Astrocyte of the cerebellum (primary cell): ENCODE measurements at places on chromosomes 6 and 20.

DNA sequence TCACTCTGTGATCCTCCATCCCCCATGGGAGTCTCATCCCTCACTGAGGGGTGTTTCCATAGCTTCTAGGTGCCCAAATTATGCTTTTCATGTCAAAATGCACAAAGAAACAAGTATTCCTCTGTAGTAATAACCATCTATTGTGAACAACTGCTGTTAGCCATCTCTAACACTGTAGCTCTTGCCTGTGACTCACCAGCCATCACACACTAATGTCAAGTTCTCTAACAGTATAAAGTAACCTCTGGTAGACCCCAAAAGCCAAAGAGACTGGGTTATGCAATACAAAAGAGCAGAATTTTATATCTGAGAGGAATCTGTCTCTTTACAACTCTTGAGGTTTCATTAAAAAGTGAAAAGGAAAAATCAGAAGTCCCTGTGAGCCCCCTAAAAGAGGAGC is 25.4 kb upstream of the IYD start:
- DNase-seq = no peak

DNA sequence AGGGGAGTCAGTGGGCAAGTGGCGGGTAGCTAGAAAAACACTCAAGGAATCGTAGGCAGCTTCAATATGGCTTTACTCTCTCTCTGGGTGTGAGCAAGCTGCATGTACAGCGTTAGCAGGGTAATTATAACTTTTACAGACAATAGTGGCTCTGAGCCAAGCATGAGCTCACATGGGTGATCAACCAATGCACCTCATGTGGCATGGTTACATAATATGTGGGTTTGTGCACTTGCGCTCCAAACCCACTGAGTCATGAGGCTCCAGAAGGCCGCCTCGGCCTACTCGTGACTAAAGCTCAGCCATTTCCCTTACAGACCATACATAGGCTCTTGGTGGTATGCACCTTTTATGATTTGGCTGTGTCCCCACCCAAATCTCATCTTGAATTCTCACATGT is 78.4 kb upstream of the FBXL4 start:
- no peak for DNase-seq

GRCh38 chr20:50690650-50691572 is at the start of gene RIPOR3:
TSS of gene RIPOR3 (minus strand) at chr20:50691542. CDS start at chr20:50691128, 414 bp downstream.
- no peak for DNase-seq

- DNase-seq = no peak
Measured at GRCh38 chr6:168269455-168270243, 49.9 kb downstream of the DACT2 start.

DNA sequence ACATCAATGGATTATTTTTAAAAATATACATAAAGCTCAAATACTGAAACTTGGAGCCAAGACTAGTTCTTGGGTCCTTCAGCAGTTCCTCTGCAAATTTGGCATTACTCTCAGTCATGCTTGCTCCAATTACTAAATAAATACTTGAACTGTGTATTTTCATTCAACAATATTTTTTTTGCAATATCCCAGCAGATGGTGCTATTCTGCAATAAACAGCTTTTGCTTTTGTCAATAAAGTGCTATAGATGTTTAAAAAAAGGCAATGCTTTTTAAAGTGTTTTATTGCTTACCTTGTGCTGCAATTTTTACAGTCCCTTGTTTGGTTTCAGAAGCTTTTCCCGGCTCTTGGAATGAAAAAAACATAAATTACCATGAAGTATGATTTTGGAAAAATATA is 243.4 kb downstream of the TRDN start:
- no peak for DNase-seq

DNA sequence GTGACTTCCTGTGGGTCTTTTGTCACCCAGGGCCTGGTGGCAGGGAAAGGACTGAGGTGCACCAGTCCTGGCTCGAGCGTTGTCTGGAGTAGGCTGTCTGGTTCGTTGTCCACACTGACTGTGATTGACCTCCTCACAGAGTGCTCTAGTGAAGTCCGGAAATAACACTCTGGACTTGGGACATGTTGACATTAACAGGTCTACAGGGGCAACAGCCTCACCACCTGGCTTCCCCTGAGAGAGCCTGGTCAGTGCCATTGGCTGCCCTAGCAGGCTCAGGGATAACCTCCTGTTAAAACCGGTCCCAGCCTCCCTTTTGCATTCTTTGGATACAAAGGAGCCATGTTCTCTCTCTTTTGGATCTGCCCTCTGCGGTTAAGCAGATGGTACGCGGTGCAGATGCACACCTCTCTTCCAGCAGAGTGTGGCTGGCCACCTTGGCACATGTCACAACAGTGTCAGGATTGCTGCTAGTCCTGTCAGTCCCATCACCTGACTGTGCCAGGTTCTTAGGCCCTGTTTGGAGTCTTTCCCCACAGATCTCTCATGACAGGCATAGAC is 46.2 kb downstream of the CDS2 start:
- no peak for DNase-seq
